Fibroblast of lung (primary cell): ENCODE measurements at places on chromosomes 2 and 18. TPM values are rescaled to one million over a fixed set of nuclear protein-coding genes. Genes with fewer than 3 reads are reported as not detected.

DNA sequence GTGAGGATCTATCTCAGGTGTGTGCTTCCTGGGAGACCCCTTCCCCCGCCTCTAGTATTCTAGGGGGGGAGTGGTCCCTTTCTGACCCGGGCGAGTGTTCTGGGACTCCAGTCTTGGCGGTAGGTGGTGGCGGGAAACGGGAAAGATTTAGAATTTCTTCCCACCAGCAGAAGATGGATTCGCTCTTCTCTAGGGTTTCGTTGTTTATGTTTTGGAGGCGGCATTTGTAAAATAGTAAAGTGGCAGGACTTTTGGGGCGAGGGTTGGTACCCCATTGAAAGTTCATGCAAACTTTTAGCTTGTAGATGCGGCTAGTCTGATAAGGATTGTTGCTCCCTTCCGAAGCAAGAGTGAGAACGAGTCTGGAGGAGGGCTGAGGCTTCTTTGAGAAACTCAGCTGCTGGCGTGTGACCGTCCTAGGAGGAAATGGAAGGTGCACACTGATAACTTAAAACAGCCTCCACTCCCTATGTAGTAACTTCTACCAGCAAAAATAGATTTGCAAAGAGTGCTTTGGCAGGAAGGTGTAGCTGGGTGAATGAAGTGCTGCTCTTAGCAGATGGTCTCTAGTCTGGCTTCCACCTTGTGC is 412 bp downstream of the GPD2 start:
- peak; percentile 37 for DNase-seq
- peaks cover 7% of the 10 kb centered on the region for H3K4me1 ChIP-seq
- H3K27ac ChIP-seq = peak overlapping the region; percentile 95
- no peaks in the 10 kb centered on the region for H3K27me3 ChIP-seq
- peak overlapping the region; percentile 79 for H3K4me3 ChIP-seq

DNA sequence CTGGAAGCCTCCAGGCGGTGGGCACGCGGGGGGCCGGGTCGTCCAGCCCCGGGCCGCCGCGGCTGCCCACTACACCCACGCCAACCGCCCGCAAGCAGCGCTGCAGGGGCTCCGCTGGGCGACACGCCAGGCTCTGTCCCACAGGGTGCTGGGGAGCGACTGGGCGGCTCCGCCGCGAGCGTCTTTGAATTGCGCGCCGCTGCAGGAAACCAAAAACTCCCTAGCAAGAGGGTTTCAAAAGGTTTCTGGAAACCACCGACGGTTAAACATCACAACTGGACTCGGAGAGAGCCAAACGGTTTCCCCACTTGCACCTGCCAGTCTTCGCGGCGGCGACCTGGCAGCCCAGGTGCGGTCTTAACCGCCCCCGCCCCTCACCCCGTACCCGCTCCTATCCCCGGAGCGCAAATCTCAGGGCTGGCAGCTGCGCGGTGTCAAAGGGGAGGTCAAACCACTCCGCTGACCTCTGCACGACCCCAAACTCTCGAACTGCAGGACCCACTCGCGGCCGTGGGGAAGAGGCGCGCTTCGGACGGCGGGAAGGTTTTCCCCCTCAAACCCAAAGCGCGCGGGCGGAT is 1.0 kb downstream of the CXCR4 start:
- no peak overlapping the region for H3K4me3 ChIP-seq
- H3K27ac ChIP-seq = no peak overlapping the region
- DNase-seq = no peak
- peaks cover 31% of the 10 kb centered on the region for H3K27me3 ChIP-seq
- peaks cover 2% of the 10 kb centered on the region for H3K4me1 ChIP-seq
- no peaks in the 10 kb centered on the region for H3K36me3 ChIP-seq

DNA sequence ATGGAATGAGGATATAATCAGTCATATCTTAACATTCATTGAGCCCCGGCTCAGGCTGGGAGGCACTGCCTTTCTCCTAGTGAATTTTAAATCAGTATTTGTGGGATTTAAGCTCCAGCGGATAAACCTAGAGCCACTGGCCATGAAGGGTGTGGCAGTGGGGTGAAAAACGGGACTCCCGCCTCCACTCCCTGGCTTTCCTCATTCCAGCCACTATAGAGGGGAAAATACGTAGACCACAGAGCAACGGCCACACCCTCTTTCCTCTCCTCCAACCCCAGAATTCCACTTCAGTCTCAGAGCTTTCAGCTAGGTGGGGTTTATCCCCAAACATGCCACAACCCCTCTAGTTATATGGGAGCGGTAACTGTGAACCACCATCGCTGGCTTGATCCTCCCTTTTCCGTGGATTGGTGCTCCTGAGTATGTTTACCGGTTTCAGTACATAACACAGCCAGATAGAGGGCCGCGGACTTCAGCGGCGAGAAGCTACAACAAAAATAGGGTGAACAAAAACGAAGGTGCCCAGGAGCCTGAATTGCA is 70.6 kb upstream of the ITGB6 start:
- peaks cover 18% of the 10 kb centered on the region for H3K4me1 ChIP-seq
- peak overlapping the region; percentile 30 for H3K4me3 ChIP-seq
- H3K36me3 ChIP-seq = peaks cover 2% of the 10 kb centered on the region
- H3K27ac ChIP-seq = peak overlapping the region; percentile 84
- DNase-seq = no peak

Gene RAX
- total RNA-seq = not detected in 2 replicates

Gene GLI2
- total RNA-seq = 3.3 TPM in 2 replicates

DNA sequence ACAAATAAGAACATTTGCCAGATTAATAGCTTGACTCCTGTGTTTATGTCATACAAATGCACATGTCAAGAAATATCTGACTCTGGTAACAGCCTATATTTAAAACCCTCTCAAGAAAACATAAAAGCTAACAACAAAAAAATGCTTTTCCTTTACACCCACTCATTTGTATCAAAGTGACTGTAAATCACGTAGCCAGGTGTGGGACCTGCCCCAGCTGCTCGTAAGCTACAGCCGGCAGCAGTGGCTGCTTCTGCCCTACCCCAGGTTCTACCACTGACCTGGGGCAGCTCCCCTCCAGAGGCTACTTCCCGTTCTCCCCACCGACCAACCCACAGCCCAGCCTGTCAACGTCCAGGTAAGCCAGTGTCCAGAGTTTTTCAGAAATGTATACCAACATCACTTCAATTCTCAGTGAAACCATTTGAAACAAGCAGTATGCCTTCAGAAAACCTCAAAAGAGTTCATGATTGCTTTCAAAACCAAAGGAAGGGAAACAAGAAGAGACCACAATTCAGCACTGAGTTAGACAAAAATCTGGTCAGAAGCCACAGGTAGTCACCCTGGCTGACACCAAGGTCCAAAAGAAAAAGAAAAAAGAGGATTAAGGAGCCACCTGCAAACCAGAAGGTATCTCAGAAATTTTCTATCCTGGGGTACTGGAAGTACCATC is 40.4 kb downstream of the KIDINS220 start:
- no peak overlapping the region for H3K27ac ChIP-seq
- DNase-seq = no peak
- no peaks in the 10 kb centered on the region for H3K27me3 ChIP-seq

DNA sequence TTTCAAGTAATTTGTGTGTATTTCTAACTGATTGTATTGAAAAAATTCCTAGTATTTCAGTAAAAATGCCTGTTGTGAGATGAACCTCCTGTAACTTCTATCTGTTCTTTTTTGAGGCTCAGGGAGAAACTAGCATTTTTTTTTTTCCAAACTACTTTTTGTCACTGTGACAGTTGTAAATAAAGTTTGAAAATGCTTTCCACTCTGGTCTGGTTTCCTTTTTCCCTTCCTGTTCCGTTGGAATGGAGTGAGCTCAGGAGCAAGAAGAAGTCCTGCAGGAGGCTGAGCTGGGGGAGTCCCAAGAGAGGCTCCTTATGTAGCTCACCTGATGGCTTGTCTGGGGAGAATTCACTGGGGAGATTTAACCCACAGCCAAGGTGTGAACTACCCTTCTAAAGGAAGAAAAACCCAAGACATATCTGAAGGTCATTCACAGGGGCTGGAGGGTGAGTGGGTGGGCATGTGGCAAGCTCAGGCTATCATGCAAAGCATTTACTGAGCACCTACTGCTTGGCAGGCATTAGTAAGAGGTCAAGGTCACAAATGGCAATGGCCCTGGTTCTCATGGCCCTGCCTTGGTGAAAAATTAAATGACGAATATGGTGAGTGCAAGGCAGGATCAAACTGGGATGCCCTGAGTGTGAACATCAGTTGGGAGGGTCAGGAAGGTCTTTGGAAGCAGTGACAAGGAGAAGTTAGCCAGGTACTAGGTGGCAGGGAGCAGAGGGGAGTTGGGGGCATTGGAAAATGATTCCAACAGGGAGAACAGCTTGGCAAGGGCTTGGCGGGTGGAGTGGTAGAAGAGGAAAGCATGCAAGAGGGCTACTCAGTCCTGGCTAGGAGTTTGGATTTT is 28.7 kb downstream of the LBH start:
- no peak overlapping the region for H3K4me3 ChIP-seq
- DNase-seq = no peak
- H3K4me1 ChIP-seq = no peaks in the 10 kb centered on the region
- H3K27ac ChIP-seq = no peak overlapping the region

Gene NETO1
- 0.26 and 2.0 TPM in 2 replicates for total RNA-seq

GRCh38 chr18:57431467-57432080 is 3.6 kb upstream of the ONECUT2 start:
- peaks cover 5% of the 10 kb centered on the region for H3K4me1 ChIP-seq
- no peak overlapping the region for H3K4me3 ChIP-seq
- peaks cover 77% of the 10 kb centered on the region for H3K27me3 ChIP-seq
- no peak for DNase-seq
- no peaks in the 10 kb centered on the region for H3K36me3 ChIP-seq
- H3K27ac ChIP-seq = no peak overlapping the region

Gene IGFBP5
- 783 and 1,100 TPM in 2 replicates for total RNA-seq

- DNase-seq = no peak
- H3K4me3 ChIP-seq = no peak overlapping the region
- no peaks in the 10 kb centered on the region for H3K27me3 ChIP-seq
- no peaks in the 10 kb centered on the region for H3K4me1 ChIP-seq
- no peak overlapping the region for H3K27ac ChIP-seq
These were observed 90.8 kb downstream of the HS6ST1 start for GRCh38 chr2:128227862-128228261.

GRCh38 chr2:31324016-31324633 is 90.2 kb downstream of the EHD3 start:
- H3K27ac ChIP-seq = peak overlapping the region; percentile 15
- H3K4me3 ChIP-seq = peak overlapping the region; percentile 24
- H3K27me3 ChIP-seq = no peaks in the 10 kb centered on the region

DNA sequence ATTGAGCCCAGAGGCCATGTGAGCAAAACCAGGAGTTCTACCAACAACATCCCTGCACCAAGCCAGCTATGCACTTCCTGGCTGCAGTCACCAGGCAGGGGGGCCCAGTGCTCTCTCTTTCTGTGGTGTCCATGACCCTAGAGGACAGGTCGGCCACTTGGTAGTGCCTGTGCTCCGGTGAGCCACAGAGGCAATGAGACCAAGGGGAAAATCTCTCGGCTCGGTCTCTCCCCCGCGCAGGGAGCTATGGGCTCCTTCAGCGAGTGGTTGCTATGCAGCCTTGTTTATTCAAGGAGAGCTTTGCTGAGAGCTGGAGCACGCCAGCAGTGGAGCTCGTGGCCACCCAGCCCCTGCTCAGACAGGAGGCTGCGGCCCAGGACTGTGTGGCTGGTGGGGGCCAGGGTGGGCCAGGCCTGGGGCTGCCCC is at the start of gene TOGARAM2:
TSS of gene TOGARAM2 (plus strand) at position 283 of the 426 bp plus-strand sequence. CDS start 13,537 bp downstream, outside the sequence.
- no peak within 1 kb of the TSS for H3K27ac ChIP-seq
- H3K27me3 ChIP-seq = no peaks in the 10 kb centered on the region
- peak; percentile 44 for DNase-seq
- no peaks in the 10 kb centered on the region for H3K36me3 ChIP-seq
- H3K4me3 ChIP-seq = no peak within 1 kb of the TSS
- H3K4me1 ChIP-seq = no peaks in the 10 kb centered on the region

DNA sequence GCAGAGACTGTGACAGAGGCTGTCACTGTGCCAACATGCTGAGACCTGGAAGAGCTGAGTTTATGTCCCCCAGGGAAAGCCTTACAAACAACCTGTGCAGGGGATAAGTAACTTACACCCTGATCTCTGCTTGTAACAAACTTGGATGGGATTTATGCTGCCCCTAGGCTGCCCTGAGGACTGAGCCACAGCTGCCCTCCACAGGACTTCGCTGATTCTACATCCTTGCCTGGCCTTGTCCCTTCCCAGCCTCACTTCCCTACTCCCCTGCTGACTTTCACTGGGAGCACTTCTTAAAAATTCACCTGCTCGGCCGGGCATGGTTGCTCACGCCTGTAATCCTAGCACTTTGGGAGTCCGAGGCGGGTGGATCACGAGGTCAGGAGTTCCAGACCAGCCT is 45.9 kb upstream of the ASAP2 start:
- H3K27me3 ChIP-seq = no peaks in the 10 kb centered on the region
- no peak overlapping the region for H3K4me3 ChIP-seq
- no peaks in the 10 kb centered on the region for H3K36me3 ChIP-seq
- peaks cover 5% of the 10 kb centered on the region for H3K4me1 ChIP-seq
- no peak for DNase-seq

GRCh38 chr2:120305937-120306490 is 39.9 kb upstream of the INHBB start:
- no peaks in the 10 kb centered on the region for H3K27me3 ChIP-seq
- H3K36me3 ChIP-seq = peaks cover 7% of the 10 kb centered on the region
- no peaks in the 10 kb centered on the region for H3K4me1 ChIP-seq
- DNase-seq = no peak
- no peak overlapping the region for H3K4me3 ChIP-seq

- peaks cover 6% of the 10 kb centered on the region for H3K4me1 ChIP-seq
- no peaks in the 10 kb centered on the region for H3K36me3 ChIP-seq
- H3K4me3 ChIP-seq = no peak overlapping the region
- no peak for DNase-seq
- H3K27me3 ChIP-seq = peaks cover under 1% of the 10 kb centered on the region
- no peak overlapping the region for H3K27ac ChIP-seq
These were observed 333.1 kb downstream of the DYSF start for GRCh38 chr2:71786291-71787107.

- H3K27ac ChIP-seq = no peak overlapping the region
- no peaks in the 10 kb centered on the region for H3K27me3 ChIP-seq
- DNase-seq = no peak
- H3K36me3 ChIP-seq = no peaks in the 10 kb centered on the region
- peaks cover 13% of the 10 kb centered on the region for H3K4me1 ChIP-seq
- H3K4me3 ChIP-seq = no peak overlapping the region
These were observed 162.4 kb downstream of the HDAC4 start for GRCh38 chr2:239238381-239238780.

Gene FAM161A
- total RNA-seq = 2.6 and 3.1 TPM in 2 replicates

Gene ZNF385B
- under 0.01 TPM in 1 of 2 replicates, not detected in the other for total RNA-seq

Gene GKN2
- not detected in 2 replicates for total RNA-seq

Gene TPO
- not detected in 2 replicates for total RNA-seq

- no peak for DNase-seq
- no peaks in the 10 kb centered on the region for H3K4me1 ChIP-seq
- H3K4me3 ChIP-seq = no peak overlapping the region
These were observed 869.9 kb downstream of the LRP1B start for GRCh38 chr2:141260911-141261310.

GRCh38 chr2:27582129-27582694 is 630 bp upstream of the ZNF512 start:
- H3K4me1 ChIP-seq = peaks cover 2% of the 10 kb centered on the region
- no peaks in the 10 kb centered on the region for H3K36me3 ChIP-seq

Gene KIAA2012
- under 0.01 TPM in 1 of 2 replicates, not detected in the other for total RNA-seq

DNA sequence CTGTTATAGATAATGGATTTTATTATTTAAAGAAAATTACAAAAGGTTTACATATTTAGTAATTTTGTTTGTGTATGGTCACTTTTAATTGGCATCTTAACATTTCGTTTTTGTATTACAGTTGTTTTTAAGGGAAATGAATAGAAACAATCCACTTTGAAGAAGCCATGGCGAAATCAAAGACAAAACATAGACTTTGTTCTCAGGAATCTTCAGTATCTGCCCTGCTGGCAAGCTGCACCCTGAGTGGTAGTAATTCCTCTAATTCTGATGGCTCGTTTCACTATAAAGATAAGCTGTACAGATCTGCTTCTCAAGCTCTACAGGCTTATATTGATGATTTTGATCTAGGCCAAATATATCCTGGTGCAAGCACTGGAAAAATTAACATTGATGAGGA is 2.7 kb downstream of the C18orf54 start:
- no peaks in the 10 kb centered on the region for H3K4me1 ChIP-seq
- H3K27me3 ChIP-seq = no peaks in the 10 kb centered on the region
- no peaks in the 10 kb centered on the region for H3K36me3 ChIP-seq
- DNase-seq = peak; percentile 25
- no peak overlapping the region for H3K4me3 ChIP-seq
